ENCODE measurements at places on chromosomes 6 and 20.

- DNase-seq: peak; percentile 93
These were observed 3.3 kb upstream of the RAET1G start for GRCh38 chr6:149925974-149926777.

DNA sequence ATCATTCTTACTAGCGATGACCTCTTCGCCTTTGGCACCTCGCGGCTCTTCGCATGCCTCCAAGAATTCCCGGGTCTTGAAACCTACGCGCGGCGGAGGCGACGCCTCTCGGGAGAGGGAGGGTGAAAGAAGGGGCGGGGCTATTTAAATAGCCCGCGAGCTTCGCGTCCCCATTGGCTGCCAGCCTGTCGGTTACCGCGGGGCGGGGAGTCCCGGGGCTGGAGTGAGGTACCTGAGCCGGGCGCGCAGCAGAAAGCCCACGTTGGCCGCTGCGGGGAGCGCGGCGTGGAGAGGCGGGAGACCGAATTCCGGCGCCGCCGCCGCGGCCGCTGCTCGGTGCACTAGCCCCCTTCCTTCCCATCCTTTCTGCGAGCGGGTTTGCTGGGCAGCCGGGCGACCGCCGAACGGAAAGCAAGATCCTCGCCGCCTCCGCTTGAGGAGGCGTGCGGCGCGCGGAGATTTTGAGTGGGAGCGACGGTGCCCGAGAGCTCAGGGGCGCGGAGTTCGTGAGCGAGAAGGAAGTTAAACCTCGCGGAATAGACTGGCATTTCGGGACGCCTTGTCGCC is at the start of gene BMP6:
Gene BMP6 (plus strand): TSS at position 251 of the 567 bp plus-strand sequence. CDS start 857 bp downstream, outside the sequence.
- peak; percentile 88 for DNase-seq

GRCh38 chr20:49906101-49906604 is 9.2 kb downstream of the SPATA2 start:
- no peak for DNase-seq

- DNase-seq: no peak
These were observed 545.8 kb upstream of the CITED2 start for GRCh38 chr6:139920027-139920775.

- DNase-seq: no peak
These were observed 58.4 kb downstream of the CEP57L1 start for GRCh38 chr6:109153752-109154151.

GRCh38 chr6:117605169-117605826 is 3.0 kb upstream of the GOPC start:
- DNase-seq: peak; percentile 57

GRCh38 chr6:104559435-104560202 is 300.1 kb downstream of the HACE1 start:
- no peak for DNase-seq

DNA sequence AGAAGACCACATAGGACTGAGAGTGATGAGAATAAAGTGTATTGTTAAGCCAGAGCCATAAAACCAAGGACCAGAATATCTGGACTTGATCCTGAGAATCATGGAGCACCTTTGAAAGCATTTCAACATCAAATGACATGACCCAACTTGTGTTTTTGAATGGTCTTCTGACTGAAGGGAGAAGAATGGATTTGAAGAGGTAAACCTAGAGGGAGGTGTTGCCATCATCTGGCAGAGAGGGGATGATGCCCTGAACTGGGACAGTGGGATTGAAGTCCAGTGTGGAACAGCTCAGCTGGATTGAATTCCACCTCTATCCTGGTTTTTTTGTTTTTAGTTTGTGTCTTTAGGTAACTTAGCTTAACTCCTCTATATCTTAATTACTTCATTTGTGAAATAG is 570.0 kb downstream of the TBC1D32 start:
- DNase-seq: no peak

DNA sequence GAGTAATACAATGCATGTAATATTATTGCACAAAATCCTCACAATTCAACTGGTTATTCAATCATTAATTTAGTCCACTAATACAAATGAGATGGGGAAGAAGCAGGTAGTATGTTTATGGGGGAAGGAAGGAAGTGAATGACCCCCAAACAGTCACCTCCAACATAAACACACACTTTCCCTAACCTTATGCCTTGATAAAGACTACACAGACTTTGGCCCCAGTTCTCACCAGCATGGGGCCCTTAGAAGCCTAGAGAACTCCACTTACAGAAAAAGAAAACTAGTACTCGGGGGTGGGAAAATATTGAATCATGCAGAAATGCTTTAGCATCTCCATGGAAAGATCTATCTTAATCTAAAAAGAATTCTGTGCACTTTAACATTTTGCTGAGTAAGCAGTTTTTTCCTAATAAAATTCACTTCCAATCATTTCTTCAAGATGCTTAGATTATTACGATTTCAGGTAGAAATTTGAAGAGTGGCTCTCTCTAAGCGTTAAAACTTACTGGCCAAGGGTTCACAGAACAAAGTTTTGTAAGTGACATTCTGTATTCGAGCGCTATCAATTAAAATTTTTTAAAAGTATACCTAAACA is 18.8 kb downstream of the ARHGAP18 start:
- no peak for DNase-seq

- no peak for DNase-seq
These were observed 1.7 kb upstream of the NHSL1 start for GRCh38 chr6:138500867-138501446.

GRCh38 chr20:61900011-61900944 is 165.4 kb downstream of the TAF4 start:
- DNase-seq: no peak

- no peak for DNase-seq
These were observed 141.5 kb upstream of the PDE10A start for GRCh38 chr6:165804331-165805066.

- DNase-seq: no peak
These were observed 35.3 kb upstream of the PTGIS start for GRCh38 chr20:49603209-49603627.

GRCh38 chr6:108948181-108948661 is 100.0 kb downstream of the ARMC2 start:
- DNase-seq: no peak

GRCh38 chr6:38579010-38579628 is 60.6 kb downstream of the BTBD9 start:
- DNase-seq: no peak

GRCh38 chr20:8408587-8409307 is 276.7 kb downstream of the PLCB1 start:
- no peak for DNase-seq

DNA sequence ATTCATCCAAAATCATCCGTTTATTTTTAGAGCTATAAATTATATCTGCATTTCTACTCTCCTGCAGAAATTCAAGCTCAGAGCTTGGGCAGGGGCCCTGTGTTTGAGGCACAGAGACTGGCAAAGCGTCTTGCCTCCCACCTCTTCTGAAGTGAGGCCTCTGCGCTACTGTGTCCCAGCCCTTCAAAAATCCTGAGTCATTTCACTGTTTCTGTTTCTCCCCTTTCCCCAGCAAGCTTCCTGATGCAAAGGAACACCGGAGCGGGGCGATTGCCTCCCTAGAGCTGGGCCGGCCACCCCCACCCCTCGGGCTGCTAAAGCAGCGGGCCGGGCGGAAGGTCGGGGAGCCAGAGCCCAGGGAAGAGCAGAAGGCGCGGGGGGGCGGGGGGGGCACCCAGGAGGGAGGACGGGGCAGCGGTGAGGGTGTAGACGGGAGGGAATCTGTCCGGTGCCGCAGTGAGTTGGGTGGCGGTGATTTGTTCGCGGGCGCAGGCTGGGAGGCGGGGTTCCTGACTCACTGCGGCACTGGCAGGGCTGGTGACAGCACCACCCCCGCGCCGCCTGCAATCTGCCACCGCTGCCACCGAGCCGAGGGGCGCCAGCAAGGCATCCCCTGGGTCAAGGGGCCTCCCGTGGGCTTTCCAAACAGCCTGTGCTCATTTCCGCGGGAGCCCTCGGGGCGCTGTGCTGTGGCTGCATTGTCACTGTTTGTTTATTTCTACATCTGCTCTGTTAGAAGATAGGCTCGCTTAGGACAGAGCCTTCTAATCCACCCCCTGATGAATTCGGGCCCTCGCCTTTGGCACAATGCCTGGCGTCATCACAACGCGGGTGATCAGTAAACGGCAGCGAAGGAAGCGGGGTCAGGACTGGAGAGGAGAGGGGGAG is 46.5 kb upstream of the SNAP25 start:
- DNase-seq: peak; percentile 22

DNA sequence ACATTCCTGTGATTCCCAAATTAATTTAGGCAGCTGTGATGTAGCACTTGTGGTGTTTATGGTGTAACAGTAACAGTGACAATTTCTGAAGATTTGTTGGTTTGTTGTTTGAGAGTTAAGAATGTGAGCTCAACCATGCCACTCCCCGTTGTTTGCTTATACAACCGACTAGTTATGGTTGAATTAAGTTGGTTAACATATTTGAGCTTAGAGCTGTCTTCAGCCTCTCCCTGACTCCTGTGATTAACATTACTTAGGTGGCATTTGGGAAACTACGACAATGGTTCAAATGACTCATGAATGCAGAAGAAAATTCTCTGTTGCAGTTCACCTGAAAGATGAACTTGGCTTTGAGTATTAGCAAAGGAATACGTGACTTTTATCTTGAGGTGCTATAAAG is 35.9 kb upstream of the PRL start:
- DNase-seq: no peak

DNA sequence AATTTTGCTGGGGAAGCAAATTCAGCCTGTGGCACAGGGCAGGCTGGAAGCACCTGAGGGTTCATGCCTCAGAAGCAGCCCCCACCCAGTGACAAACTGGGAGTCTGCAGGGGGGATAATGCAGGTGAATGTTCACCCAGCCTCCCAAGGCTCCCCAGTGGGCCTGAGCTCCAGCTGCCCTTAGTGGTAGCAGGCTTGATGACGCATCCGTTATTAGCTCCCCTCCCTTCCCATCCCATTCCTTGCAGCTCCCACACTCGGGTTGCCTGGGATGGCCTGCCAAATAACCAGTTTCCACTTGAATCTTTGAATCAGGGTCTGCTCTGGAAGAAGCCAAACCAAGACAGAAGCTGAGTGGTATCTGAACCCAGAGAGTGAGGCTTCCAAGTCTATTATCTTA is 15.8 kb downstream of the KCNK15 start:
- DNase-seq: no peak

DNA sequence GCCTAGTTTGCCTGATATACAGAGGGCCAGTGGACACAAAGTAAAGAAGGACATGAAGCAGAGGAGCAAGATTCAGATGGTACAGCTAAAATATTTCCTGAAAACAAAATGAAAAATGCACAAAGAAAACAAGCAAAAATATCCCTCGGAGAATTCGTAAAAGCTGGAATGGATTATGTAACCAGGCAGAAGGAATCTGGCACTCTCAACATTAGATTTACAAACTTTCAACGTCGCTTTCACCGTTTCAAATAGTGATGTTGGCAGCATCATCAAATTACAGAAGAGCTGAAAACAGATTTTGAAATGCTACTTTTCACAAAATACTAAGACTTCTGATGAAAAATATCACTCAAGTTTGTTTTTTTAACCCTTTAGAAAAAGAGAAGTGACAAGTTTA is 11.7 kb downstream of the SMLR1 start:
- DNase-seq: no peak

- DNase-seq: no peak
These were observed 10.5 kb downstream of the IBTK start for GRCh38 chr6:82237013-82237412.

DNA sequence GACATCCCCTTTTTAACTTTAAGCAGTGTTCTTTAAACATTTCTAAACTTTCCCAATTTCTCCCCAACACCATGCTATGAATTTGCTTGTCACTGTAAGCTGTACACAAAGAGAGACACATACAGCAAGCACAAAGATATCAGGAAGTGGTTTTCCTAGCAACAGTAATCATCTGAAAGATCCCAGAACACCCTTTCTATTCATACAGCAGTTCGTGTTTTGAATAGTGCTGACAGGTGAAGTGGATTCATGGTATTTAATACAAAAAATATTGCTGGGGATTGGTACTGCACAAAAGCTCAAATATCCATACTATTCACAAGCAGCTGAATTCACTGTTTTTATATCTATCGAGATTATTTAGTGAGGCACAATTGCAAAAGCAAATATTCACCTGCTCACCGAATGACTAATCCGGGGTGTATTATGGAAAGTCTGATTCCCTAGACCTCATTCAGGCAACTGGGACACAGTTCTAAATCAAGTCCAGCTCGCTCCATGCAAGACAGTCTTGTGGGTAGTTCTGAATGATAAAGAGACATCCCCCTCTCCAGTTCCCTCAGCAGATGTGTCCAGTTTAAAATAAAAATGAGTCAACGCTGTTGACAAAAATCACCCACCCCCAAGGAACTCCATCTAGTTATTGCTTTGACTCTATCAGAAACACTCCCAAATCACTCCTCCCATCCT is 107.1 kb upstream of the TSHZ2 start:
- DNase-seq: no peak

DNA sequence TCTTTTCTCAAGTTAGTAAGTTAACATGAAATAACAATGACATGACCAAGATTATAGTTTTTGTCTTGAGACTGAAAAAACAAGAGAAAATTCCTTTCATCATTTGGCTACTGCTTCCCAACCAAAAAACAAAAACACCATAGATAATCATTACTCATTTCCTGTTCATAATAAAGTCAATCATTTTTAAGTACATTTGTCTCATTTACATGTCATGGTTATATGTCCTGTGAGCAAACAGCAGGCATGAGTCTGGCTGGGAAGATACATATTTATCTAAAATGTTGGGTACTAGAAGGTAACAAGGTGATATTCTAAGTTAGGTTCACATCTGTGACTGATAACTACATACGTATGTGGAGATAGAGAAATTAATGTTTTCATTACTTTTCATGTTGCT is 180.5 kb downstream of the ISM1 start:
- DNase-seq: no peak

- no peak for DNase-seq
These were observed 137.2 kb upstream of the INSM1 start for GRCh38 chr20:20230741-20231140.

DNA sequence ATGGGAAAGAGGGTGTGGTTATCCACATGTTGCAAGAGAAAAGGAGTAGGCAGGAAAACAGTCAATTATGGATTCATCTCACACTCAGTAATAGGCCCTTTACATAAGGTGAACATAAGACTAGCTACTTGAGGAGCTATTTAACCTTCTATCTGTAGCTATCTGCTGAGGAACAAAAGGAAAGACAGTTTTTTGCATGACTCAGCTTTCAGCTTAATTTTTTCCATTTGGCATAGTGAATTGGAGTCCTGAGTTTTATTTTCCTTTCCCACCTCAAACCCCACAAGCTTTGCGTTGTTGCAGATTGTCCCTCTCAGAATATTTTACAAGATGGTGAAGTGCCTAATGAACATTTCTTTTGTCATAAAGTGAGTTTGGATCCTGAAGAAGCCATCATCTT is 32.4 kb downstream of the UBD start:
- no peak for DNase-seq

DNA sequence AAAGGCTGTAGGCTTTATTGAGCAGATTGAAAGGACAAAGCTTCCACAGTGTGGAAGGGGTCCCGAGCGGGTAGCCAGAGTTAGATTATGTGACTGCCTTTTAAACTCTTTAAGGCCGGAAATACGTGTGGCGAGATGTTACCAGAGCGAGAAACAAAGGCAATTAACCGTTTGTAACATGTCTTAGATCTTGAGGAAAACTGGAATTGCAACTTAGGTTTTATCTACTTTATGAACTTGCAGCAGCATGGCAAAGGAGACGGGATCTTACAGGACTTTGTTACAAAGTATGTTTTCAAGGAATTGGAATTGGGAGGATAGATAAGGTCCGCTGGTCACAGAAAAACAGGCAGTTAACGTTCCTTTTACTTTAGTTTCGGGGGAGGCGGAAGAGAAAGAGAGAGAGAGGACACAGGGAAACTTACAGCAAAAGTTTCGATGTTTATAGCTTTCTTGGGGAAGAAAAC is 594.7 kb upstream of the ADGRB3 start:
- DNase-seq: no peak

GRCh38 chr20:60300374-60300773 is 342.2 kb downstream of the CDH26 start:
- no peak for DNase-seq

- no peak for DNase-seq
These were observed 6.3 kb downstream of the NFYA start for GRCh38 chr6:41079080-41079479.

Measured in transverse colon (tissue), 4 donors.